Mucosa of descending colon (tissue), 3 donors: ENCODE measurements at places on chromosomes 5 and 9.
A peak's percentile ranks its signal among the peaks of the same experiment; 100 is the strongest.

GRCh38 chr9:35954942-35955546 is 2.9 kb downstream of the OR2S2 start:
- peak; percentile 78 for DNase-seq

- DNase-seq, result no peak
These were observed 217.9 kb downstream of the BNC2 start for GRCh38 chr9:16652582-16652981.

DNA sequence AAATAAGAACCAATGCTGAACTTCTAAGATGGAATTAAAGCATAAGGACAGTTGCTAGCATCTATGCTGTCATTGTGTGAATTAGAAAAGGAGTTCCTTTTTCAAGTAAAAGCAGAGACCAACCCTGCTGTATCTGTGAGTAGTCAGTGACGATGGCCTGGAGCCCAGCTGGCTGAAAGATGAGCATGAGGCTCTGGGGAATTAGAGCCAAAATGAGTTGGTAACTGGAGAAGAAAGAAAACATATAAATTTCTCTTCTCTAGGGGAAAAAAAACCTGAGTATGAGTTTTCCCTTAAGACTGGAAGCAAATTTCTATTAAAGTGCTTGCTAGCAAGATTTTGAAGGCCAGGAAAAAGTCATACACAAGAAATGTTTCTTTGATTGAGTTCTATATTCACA is 1.6 kb upstream of the SPZ1 start:
- no peak for DNase-seq

GRCh38 chr5:34685485-34686165 is 29.5 kb downstream of the RAI14 start:
- DNase-seq, result no peak

DNA sequence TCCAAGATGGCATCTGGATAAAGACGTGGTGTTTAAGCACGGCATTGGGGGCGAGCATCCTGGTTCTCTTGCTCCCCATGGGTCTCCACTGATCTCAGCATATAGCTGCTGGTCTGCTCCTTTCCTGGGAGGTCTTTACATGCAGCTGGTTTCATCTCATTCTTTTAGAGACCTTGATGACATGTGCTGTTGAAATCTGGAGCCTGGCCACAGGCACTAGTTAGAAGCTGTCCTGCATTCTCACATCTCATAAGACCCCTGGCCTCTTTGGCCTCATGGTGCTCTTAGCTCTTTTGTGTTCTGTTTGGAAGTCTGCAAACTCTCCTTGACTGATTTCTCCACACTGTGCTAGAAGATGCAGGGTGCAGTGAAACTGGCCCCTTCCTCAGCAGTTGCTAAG is 113.0 kb downstream of the SMARCA2 start:
- DNase-seq, result no peak

GRCh38 chr9:86546712-86547111 is 192.5 kb upstream of the TUT7 start:
- no peak for DNase-seq
